CD4-positive, alpha-beta T cell treated with Interleukin-1 beta for 1 hour (primary cell): ENCODE measurements at places on chromosomes 1 and 21.

- DNase-seq = no peak
Measured at GRCh38 chr1:172112576-172112975, 271.3 kb downstream of the DNM3 start.

DNA sequence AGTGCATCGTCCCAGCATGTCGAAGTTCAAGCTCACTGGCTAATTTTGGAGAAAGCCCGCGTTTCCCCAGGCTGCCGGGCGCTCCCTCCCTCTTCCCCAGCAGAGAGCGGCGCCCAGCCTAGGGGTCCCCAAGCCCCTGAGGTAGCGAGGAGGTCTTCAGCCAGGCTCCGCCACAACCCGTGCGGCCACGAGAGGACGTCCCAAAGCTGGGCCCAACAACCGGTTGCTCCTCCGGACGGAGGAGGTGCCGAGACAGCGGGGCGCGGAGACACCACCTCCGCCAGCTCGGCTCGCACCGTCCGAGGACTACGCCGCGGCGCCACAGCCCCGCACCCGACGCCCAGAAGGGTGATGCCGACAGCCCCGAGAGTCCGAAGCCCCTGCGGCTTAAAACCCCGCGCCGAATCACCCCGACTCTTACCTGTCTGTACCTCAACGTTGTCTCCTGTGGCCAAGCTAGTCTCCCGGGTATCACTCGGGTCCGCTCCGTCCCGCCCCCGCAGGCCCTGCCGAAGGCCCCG lies at the start of gene DENND2C:
Gene DENND2C, minus strand, starts transcription at position 488 of the 521 bp plus-strand sequence. CDS start 44,065 bp downstream, outside the sequence.
- no peak for DNase-seq

DNA sequence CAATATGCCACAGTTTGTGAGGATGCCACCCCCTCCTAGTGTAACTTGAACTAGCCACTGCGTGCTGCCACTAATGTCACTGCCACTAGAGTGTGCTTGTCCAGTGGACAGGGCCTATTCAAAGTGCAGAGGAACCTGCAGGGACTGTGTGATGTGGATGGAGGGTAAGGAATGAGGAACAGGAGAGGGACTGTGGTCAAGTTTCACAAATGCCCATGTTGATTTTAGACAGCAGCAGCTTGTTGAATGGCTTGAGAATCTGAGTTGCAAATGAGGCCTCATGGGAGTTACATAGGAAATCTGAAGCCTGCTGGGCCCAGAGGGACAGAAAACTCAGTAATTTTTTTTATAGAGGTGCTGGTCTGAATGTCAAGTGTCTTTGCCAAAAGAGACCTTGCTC lies 112.3 kb downstream of the HHAT start:
- DNase-seq = no peak

- DNase-seq = no peak
Measured at GRCh38 chr1:54268762-54269297, 68.9 kb downstream of the MRPL37 start.

DNA sequence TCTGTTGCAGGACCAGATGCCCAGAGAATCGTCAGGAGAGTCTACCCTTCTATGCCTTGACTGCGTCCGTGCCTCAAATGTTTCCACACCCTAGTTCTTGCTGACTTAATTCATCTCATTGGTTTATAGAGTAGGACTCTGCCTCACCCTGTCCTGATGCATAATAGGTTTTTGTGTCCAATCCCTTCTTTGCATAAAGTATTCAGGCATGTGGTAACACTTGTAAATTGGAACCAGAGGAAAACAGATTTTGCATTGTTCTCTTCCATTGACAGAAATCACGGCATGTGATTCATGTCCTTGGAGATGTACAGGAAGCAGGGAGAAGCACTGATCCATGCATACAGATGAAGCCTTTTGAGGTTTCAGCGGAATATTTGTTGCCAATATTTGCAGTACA lies 29.5 kb downstream of the PLPPR5 start:
- no peak for DNase-seq

GRCh38 chr1:43304314-43304681 lies 3.5 kb downstream of the TIE1 start:
- no peak for DNase-seq

GRCh38 chr1:201283836-201284553 lies 689 bp downstream of the PKP1 start:
- DNase-seq = no peak

DNA sequence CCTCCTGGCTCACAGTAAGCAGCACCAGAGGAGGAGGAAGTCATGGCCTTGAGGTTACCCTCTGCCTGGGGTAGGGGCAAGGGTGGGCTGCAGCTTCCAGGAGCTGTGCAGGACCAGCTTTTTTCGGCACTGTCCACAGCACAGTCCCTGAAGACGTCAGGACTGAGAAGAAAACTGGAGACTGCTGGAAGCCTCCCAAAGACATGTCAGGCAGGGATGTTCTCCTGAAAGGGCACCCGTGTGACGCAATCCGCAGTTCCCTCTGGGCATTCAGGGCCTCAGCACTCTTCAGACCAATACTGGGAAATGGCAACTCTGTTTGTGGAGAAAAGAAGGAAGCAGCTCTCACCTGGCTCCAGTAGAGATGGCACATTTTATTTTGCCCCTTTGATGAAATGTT lies 64.8 kb upstream of the TENT5C start:
- no peak for DNase-seq

- DNase-seq = no peak
Measured at GRCh38 chr1:153456396-153456795, 4.1 kb downstream of the S100A7 start.

DNA sequence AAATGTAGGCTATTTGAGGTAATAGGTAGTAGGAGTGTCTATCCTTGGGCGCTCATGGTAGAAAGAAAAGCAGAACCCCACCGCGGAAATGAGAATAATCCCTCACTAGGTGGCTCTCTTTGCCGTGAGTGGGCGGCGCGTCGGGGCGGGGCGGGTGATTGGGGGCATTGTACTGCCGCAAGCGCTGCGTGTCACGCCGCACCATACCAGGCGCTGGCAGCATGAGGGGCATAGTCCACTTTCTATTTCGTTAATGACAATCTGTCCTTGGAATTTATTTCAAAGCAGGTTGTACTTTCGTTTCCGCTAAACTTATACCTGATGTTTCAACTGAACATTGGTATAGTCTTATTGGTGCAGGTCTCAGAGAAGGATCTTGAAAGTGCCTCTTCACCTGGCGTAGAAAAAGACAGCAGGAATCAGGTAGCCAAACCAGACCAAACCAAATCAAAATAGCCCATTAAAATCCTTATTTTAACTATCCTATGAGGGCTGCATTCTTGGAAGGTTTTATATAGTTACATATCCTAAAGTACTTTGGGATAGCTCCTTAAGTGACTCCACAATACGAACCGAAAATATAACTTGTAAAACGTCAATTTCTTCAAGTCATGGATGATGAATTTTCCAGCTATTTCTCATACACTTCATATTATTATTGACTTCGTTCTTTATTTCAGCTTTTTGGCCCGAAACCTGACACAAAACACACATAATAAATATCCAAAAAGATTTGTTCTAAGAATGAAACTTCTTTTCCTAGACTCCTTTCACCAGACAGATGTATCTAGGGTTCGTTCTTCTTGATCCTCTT lies 1.9 kb upstream of the SMG7 start:
- DNase-seq = peak; percentile 90
